ENCODE measurements at places on chromosomes 13 and 19.

DNA sequence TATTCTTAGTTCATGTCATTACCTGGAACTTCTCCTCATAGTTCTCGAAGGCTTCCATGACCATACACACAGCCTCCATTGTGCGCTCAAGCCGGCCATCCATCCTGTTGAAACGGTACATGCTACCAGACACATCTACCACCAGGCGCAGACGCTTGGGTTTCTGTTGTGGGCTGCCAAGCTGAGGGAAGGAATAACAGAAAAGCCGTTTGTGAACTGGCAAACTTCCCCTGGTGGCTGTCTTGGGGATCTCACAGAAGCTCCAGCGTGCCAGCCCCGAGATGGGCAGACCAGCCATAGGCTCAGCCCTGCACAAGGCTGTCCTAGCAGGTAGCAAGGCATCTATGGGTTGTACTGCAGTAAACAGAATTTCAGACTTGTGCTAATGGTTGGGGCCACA is 130.1 kb downstream of the RGCC start:
- no peak for DNase-seq

- DNase-seq, result no peak
These were observed 148.9 kb downstream of the SIPA1L3 start for GRCh38 chr19:38055655-38056521.

- DNase-seq, result no peak
These were observed 12.1 kb upstream of the UPF3A start for GRCh38 chr13:114269281-114269770.

GRCh38 chr19:38155453-38155852 is 68.6 kb downstream of the DPF1 start:
- no peak for DNase-seq

DNA sequence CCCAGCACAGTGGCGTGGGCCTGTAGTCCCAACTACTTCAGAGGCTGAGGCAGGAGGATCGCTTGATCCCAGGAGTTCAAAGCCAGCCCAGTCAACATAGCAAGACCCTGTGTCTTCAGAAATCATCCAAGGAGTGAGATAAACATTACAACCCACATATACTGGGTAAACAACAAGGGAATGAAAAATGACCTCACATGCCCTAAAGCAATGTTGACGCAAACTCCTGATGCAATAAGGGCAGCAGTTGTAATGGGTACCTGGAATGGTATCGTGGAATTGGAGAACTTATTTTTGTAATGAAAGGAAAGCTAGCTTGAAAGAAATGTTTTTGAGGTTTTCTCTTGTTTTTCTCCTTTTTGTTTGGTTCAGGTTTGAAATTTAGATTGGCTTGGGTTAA is 24.5 kb upstream of the LGALS16 start:
- no peak for DNase-seq

DNA sequence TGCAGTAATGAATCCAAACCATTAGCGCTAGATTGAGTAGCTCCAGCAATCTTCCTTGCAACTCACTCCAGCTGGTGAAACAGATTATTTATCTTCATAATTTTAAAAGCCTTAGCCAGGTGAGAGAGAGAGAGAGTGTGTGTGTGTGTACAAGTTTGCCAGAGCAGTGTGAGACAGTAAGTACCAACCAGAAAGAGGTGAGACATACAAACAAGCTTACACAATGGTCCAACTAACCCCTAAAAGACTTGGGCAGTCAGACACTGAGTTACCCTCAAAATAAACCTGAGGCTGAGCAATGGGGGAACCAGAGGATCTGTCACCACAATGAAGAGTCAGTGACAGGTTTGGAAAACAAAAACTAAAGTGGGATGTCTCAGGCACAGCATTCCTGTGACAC is 8.1 kb upstream of the THSD1 start:
- DNase-seq, result no peak

- no peak for DNase-seq
These were observed 19.2 kb downstream of the SIGLEC8 start for GRCh38 chr19:51439021-51439465.

DNA sequence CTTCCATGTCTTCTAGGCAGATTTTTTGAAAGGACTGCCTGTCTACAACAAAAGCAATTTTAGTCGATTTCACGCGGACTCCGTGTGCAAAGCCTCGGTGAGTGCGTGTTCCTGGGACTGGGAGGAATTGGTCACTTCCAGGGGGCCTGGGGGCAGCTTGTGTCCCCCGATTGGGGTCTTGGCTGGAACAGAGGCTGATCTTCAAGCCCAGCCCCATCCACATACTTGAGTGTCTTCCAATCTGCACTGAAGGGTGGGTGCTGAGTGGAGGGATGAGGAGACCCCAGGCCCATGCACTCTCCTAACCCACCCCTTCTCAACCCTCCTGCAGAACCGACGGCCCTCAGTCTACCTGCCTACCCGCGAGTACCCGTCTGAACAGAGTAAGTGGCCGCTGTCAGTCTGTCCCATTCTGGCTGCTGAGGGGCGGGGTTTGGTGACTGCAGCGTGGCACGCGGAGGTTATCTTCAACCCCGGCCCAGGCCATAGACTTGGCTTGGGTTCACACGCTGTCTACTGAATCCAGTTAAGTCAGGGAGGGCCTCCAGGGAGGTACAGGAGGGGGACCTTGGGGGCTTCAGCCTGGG is 4.7 kb downstream of the DDA1 start:
- DNase-seq, result no peak

DNA sequence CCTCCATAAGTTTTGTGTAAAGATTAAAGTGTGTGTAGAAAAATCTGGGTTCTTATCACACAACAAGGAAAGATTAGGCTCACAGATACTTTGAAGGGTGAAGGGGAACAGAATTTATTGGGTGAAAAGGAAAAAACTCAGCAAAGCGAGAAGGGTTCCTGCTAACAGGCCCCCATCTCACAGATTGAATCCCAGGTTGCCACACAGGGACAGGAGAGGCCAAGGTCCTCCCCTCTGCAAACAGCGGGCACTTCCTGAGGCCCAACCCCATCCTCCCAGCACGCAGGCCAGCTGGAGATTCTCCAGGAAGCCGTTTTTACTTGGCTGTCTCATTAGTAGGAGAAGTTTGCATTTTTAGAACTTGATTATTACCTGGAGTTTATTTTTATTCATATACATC is 15.2 kb upstream of the ERCC5 start:
- no peak for DNase-seq

- DNase-seq, result no peak
These were observed 15.3 kb upstream of the SULT2A1 start for GRCh38 chr19:47901370-47901769.

DNA sequence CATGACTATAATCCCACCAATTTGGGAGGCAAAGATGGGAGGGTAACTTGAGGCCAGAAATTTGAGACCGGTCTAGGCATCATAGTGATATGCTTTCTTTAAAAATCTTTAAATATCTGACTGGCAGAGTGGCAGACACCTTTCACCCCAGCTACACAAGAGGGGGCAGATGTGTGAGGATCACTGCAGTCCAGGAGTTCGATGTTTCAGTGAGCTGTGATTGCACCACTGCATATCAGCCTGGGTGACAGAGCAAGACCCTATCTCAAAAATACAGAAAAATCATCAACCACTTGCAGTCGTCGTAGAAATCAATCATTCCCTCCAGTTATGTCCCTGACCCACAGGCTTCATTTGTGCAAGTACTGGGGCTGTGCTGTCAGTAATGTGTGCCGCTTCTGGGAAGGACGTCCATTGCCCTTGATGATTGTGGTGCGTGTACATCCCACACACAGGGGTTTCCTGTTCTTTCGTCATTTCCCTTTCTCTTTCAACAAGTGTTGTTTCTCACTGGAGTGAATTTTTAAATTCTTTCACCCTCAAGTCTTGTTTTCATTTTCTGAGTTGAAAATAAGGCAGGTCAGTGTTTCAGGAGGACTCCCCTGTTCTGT is 1.4 kb downstream of the LGALS14 start:
- no peak for DNase-seq

DNA sequence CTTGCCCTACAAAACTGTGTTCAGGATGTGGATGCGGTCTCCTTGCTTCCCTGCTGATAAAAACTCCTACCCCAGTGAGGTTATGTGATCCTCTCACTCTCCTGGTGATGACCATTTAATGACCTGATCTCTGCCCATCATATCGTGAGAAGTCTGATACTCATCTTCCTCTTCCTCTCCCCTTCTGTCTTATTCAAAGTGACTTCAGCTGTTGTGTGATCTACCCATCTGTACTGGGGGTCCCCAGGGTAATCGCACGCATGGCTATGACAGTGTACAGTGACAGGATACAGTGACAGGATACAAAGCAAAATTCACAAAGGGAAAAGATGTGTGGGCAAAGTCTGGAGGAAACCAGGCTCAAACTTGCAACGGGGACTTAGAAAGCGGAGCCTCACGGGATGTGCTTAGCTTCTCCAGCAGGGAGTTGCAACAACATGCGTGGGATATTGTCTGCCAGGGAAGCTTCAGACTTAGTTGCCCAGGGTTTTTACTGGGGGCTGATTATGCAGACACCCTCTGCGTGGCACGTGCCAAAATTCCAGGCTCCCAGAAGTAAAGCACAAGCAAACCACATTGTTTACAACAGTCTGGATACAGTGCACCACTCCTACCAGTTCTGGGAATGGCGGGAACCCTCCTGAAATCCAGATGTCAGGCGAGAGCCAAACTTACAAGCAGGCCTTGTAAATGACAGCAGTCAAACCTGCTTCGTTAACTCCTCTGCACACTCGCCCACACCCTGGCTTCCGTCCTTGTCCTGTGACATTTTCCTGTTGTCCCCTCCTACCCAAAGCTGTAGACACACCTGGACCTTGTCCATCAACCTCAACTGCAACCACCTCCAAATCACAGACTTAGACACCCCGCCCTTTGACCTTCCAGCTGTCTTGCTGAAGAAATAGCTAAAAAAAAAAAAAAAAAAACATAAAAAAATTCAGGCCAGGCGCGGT is 18.0 kb upstream of the GARRE1 start:
- DNase-seq, result no peak

DNA sequence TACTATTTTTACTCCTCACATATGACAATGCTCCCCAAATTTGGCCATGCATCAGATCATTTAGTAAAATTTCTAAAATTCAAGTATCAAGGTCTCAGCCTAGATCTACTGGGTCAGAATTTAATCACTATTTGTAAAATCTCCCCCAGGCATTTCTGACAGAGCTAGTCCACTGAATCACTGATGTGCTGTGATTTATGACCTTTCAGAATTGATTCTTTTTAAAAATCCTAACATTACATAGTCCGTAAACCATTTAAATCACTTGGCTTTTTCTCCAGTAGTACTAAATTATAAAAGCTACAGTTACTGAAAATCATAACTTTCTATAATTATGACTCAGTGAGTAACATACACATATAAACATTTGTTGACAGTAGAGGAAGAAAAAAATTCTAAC is 92.8 kb upstream of the RAP2A start:
- no peak for DNase-seq

DNA sequence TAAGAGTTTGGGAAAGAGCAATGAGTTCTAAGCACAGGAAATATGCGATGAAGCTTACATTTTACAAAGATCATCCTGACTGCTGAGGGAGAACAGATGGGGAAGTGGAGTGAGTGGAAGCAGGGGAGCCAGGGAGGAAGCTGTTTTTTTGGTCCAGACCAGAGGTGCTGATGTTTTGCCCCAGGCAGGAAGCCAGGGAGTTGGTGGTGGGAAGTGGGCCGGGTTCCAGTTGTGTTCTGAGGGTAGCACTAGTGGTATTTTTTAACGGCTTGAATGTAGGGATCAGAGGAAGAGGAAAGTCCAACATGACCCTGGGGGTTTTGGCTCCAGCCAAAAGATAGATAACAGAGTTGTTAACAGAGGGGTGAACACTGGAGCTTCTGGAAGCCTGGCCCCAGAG is 20.7 kb upstream of the OLFM4 start:
- no peak for DNase-seq

DNA sequence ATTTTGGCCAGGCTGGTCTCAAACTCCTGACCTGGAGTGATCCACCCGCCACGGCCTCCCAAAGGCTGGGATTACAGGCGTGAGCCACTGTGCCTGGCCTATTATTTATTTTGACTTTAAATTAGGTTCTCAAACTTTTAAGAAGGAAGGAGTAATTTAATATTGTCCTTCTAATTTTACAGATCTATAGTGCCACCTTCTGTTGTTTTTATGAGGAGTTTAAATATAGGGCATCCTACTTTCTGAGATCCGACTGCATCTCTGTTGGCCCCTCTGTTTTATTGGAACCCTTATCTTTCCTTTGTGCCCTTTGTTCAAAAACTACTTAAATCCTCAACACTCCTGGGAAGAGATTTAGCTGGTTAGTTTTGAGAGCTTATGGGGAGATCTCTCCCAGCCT is 25.4 kb upstream of the ZMYM5 start:
- DNase-seq, result no peak

DNA sequence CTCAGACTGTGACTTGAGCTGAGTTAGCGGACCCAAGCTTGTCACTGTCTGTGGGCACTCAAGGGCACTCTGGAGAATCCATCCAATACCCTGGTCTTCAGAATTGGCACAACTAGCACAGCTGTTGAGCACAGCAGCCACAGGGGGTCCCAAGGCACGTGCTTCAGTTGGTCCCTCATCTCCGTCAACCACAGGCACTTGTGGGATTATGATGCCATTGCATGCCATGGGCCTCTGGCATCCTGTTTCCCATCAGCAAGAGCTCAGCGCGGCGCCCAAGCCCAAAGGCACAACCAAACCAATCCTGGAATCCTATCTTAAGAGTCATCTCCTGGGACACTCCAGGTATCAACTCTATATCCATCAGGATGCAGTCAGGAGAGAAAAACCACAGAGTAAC is 3.7 kb upstream of the B3GNT8 start:
- no peak for DNase-seq

DNA sequence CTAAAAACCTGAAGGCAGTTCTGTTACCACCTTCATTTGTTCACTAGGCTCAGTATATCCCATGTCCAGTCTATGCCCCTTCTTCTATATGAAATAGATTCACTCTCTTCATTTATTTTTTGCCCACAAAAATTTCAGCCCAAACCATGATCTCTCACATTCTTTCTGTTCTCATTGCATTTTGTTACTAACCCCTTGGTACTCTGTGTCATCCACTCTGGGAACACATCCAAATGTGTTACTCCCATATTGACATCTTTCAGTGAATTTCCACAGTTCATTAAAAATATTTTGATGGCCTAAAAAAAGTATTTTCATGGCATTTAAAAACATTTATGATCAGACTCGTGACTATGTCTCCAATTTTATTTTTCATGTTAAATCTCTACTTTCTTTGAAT is 378.9 kb downstream of the SLITRK1 start:
- DNase-seq, result no peak

DNA sequence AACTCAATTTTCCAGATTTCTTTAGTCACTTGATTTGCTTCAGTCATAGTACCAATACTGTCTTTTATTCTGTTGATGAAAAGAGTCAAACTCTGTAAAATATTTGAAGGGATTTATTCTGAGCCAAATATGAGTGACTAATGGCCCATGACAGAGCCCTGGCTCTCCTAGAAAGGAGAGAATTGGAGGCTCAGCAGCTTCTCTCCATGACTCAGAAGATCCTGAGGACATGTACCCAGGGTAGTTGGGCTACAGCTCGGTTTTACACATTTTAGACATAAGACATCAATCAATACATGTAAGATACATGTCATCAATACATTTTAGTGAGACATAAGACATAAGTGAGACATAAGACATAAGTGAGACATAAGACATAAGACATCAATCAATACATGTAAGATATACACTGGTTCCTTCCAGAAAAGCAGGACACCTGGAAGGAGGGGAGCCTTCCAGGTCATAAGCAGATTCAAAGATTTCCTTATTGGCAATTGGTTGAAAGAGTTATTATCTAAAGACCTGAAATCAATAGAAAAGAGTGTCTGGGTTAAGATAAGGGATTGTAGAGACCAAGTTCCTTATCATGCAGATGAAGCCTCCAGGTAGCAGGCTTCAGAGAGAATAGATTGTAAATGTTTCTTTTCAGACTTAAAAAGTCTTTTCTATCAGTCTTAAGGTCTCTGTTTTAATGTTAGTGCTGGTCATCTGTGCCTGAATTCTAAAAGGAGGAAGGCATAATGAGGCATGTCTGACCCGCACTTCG is 179.8 kb upstream of the RFC3 start:
- no peak for DNase-seq

All from dorsolateral prefrontal cortex (tissue), 122 donors.